Fibroblast of skin of left quadriceps (primary cell): ENCODE measurements at places on chromosomes 13 and 19.
A peak's percentile ranks its signal among the peaks of the same experiment; 100 is the strongest.

DNA sequence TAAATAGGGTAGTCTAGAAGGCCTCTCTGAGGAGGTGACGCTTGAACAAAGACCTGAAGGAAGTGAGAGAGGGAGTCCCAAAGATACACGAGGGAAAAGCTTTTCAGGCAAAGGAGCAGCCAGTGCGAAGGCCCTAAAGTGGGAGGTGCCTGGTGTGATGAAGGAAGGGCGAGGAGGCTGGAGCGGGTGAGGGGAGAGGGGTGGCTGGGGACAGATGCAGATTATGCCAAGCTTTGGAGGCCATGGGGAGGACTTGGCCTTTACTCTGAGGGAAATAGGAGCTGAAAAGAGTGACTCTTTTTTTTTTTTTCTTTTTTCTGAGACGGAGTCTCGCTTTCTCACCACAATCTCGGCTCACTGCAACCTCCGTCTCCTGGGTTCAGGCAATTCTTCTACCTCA is 2.9 kb downstream of the CLPTM1 start:
- DNase-seq, result no peak

- DNase-seq, result no peak
These were observed 16.2 kb downstream of the PKN1 start for GRCh38 chr19:14449321-14449720.

DNA sequence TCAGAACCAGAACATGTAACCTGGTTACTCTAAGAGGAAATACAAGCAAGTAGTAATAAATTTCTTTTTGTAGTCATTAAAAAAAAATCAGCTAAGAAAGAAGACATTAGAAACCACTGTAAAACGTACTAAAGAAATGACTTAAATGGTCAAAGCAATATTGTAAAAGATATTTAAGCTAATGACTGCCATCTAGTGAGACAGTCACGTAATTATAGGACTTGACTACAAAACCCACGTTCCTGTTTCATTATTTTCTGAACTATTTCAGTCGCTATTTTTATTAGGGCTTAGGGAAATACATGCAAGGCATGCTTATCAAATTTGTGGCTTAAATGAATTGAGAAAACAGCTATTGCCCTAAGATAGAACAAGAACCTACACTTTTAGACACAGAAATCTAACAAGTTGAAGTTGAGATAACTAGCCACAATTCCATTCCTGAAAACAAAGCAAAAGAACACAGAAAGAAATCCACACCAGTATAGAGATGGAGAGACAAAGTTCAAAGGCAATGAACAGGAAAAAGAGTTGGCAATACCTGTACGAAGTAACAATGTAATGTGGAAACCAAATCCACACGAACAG is 17.9 kb downstream of the ALG5 start:
- DNase-seq, result peak; percentile 34

- DNase-seq, result no peak
These were observed 1.6 kb upstream of the CACNG6 start for GRCh38 chr19:53989600-53990533.

GRCh38 chr13:71517004-71517403 is 350.0 kb downstream of the DACH1 start:
- no peak for DNase-seq

GRCh38 chr19:38046254-38047048 is 139.4 kb downstream of the SIPA1L3 start:
- DNase-seq, result no peak

GRCh38 chr13:91144054-91144453 is 203.4 kb upstream of the MIR17HG start:
- no peak for DNase-seq

- DNase-seq, result no peak
These were observed 75.6 kb downstream of the MYO16 start for GRCh38 chr13:108705031-108705430.

DNA sequence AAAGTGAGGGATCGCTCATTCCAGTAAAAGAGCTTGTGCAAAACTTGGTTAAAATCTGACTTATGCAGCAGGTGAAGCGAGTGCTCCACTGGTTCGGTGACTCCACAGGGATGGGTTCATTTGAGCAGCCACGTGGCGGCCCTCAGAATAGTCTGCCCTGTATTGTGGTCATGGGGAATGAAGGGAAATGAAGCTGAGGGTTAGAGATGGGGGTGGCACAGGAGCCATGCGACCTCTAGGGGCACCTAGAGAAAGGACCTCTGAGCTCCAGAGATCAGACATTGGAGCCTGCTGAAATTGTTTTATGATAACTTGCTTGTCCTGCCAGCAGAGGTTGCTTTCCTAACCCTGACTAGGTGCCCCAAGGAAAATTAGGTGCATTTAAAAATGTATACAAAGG is 26.6 kb downstream of the CBY2 start:
- no peak for DNase-seq

GRCh38 chr13:113446488-113446854 is 6.8 kb downstream of the ADPRHL1 start:
- DNase-seq, result no peak

- no peak for DNase-seq
These were observed 148.7 kb upstream of the RNF113B start for GRCh38 chr13:98325724-98326123.

DNA sequence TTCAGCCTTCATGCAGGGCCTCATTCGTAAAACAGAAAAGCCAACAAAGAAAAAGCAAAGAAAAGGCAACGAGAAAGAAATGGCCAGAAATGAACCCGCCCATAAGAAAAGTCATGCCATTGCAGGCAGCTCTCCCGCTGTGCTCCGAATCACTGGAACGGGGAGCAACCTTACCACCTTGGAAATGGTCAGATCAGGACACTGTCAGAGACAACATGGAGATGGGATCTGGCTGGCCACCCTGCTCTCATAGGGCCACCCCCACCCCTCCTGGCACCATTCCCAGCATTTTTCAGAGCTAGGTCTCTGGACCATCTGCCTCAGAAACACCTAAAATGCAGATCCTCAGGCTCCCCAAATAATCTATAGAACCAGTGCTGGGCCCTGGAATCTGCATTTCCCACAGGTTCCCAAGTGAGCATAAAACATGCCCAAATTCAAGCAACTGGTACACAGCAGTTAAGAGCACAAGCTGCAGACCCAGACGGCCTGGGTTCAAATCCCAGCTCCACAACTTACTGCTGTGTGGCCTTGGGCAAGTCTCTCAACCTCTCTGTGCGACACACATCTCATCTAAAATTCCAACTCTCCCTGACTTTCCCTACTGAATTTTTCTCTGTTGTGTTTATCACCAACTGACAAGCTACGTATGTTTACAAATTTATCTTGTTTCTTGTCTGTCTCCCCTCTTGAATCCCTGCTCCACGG is 151.6 kb downstream of the IER2 start:
- no peak for DNase-seq

DNA sequence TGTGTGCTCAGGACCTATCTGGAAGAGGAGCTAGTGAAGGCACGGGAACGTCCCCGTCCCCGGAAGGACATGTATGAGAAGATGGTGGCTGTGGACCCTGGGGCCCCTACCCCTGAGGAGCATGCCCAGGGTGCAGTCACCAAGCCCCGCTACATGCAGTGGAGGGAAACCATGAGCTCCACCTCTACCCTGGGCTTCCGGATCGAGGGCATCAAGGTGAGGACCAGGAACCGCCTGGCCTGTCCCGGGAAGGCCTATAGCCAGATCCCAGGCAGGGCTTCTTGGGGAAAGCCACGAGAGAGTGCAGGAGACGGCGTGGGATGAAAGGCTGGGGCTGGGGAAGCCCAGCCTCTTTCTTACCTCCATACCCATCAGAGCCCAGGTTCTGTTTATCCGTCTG is 16.2 kb downstream of the ITPKC start:
- no peak for DNase-seq

GRCh38 chr13:98542568-98543377 is 34.1 kb downstream of the STK24 start:
- DNase-seq, result no peak

- no peak for DNase-seq
These were observed 328.9 kb downstream of the SHISA2 start for GRCh38 chr13:25722893-25723292.

DNA sequence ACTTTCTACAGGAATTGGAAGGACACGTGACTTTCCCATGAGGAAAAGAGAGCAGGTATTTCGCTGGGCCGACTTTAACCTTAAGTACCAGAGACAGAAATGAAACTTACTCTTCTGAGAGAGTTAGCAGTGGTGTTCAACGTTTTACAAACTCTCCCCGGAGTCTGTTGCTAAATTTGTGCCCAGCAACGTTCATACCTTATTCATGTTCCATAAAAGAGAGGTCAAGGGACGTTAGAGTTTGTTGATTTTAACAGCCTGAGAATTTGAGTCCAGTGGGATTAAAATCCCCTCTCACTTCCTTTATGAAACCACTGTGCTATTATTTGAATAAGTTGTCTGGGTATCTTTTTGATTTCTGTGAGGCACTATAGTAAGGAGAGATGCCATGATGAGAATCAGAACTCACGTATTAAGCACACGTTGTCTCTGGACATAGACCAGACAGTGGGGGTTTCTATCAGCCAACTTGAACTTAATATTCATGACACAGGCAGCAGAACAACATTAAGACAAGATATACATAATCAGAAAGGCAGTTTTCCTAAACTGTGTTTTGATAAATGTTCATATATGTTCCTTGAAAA is 33.4 kb downstream of the SPRY2 start:
- DNase-seq, result no peak

DNA sequence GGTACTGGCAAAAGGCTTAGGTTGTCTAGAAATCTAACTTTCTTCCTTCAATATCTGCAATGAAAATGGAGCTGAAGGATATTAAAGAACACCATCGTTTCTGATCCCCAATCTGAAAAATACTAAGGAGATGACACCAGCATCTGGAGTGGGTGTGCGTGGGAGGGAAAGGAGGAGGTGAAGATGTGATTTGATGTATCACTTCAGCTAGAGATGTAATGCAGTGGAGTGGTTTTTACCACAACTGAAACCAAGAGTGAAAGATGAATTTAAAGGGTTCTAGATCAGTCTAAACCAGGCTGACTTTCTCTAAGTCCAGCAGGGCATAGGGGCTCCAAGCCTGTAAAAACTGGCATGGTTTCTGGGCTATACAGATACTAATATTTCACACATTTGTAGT is 148.4 kb downstream of the AKAP11 start:
- no peak for DNase-seq

DNA sequence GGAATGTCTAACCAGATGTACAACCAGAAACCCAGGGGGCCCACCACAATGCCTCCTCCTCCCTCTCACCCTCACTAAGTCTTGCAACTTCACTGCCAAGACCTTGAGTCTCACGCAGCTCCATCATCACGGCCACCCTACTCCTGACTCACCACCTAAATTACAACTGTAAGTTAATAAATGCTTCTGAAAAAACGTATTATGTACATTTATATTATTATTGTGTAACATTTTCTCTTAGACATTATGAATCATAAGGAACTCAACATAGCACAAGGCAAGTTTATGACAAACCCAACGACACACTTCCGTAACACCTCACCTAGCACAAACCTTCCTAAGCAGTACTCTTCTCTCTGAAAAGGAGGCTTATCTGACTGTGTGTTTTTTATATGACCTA is 20.7 kb downstream of the MIPEP start:
- DNase-seq, result peak; percentile 86

- DNase-seq, result peak; percentile 27
These were observed 64.2 kb upstream of the GTF2F2 start for GRCh38 chr13:45055902-45056648.

DNA sequence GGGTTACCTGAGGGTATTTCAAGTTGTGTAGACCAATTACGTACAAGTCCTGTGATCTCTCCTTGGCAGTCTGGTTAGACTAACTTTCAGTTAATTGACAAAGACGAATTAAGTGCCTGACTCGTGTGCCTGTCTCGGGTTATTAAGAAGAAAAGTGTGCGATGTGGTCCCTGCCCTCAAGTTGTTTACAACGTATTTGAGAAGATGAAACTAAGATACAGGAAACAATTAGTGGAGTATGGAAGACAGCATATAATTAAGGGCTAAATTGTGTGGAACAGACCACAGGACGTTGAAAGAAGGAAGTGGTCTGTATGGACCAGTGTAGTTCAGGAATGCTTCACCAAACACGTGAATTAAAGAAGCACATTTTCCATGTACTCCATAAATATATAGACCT is 49.2 kb downstream of the KLF5 start:
- DNase-seq, result no peak

- no peak for DNase-seq
These were observed 16.7 kb upstream of the ZNF564 start for GRCh38 chr19:12567951-12568350.

DNA sequence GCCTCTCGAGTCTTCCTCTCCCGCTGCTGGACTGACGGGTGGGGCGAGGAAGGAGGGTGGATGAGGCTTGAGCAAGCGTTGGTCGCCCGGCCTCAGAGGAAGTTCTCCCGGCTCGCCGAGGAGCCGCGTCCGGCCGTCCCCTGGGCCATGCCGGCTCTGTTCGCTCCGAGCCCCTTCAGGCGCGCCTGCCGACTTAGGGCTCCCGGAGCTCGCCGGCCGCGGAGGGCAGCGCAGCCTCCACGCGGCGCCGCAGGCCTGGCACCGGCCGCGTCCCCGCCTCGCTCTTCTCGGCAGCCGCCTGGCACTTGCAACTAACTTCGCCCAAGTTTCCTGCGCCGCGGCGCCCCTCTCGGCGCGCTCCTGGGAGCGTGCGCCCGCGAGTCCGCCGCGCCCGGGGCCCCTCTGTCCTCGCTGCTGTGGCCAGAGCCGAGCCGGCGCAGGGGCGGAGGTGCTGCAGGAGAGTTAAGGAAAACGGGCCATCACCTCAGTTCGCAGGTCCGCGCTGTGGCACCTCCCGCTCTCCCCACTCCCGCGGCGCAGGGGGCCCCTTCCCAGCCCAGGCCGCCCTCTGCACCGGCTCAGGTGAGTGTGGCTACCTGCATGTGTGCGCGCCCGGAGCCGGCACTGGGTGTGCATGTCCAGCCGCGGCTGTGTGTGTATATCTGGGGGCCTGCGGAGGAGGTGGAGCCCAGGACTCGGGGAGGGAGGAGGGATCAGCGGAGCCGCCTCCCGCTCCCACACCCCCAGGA is 641 bp upstream of the SOX21 start:
- DNase-seq, result no peak

GRCh38 chr19:35142606-35143230 is 337 bp upstream of the FXYD7 start:
- DNase-seq, result no peak

DNA sequence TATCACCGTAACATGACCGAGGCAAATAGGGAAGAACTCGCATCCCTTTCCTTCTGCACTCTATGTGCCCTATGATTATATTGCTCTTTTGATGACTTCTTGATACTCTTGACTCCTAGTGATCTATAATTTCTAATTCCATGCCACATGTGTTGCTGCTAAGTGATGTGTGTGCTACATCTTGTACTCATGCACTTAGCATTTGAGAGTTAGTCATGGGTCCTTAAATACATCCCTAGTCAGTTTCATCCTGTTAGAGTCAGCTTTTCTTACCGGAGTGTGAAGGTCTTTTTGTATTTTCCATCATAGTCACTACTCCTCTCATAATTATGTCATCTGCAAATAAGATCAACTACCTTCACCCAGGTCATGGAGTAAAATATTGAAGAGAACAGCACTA is 30.2 kb downstream of the RXFP2 start:
- DNase-seq, result no peak

GRCh38 chr19:379796-380195 is 29.2 kb downstream of the C2CD4C start:
- DNase-seq, result no peak
